ENCODE measurements at places on chromosomes 5 and 9.

DNA sequence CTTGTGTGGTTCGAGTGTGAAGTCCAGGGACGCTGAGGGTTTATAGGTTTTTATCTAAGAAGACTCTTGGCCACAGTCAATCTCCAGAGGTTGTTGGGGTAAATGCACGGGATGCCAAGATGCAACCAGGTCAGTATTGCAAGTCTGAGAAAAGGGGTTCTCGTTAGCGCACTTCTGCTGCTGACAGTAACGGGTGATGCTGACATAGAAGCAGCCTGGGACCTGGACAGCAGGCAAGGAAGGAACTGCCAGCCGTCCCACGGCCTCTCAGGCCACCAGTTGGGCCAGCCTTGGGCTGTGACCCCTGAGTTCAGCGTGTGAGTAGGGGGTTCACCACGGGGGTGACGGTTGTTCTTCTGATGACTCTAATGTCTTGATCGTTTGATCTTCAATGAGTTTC lies 39.0 kb downstream of the TENT4A start:
- DNase-seq = no peak

GRCh38 chr5:67179697-67180361 lies 16.8 kb downstream of the CD180 start:
- no peak for DNase-seq

GRCh38 chr9:91037511-91038482 lies 236.2 kb downstream of the SYK start:
- DNase-seq = no peak

GRCh38 chr9:110940951-110941557 lies 97.2 kb downstream of the LPAR1 start:
- no peak for DNase-seq

DNA sequence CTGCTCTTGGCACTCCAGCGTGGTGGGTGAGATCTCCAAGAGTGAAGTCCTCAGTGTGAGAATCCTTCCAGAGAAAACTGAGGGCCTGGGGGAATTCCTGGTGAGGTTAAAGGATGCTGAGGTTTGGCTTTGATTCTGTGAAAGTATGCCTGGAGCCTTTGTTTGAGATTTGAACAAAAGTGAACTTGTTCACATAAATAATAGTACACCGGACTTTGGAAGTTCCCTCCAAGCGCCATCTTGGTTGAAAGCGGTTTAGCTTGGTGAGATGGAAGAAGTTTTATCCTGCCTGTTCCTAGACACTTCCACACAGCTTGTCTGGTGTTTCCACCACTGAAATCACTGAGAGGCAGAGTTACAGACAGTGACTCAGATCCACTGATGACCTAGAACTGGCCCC lies 286.4 kb downstream of the NTRK2 start:
- DNase-seq = no peak

- DNase-seq = no peak
Measured at GRCh38 chr9:17117372-17117771, 17.5 kb upstream of the CNTLN start.

DNA sequence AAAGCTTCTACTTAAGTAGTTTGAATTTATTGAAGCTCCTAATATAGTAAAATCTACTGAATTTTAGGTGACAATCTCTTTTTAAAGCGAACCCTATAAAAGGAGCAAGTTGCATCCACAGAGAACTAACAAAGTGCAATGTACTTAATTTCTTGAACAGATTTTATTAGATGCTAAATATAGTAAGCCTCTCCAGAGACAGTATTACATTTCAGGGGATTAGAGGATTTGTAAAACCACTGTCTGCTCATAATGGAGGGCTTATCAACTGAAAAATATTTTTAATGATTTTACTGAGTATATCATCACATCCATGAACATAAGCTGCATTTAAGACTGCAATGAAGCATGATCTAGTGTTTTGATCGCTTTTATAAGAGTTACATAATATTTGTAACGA lies 230.0 kb upstream of the EFNA5 start:
- DNase-seq = no peak

- no peak for DNase-seq
Measured at GRCh38 chr9:38380230-38380871, 12.2 kb upstream of the ALDH1B1 start.

DNA sequence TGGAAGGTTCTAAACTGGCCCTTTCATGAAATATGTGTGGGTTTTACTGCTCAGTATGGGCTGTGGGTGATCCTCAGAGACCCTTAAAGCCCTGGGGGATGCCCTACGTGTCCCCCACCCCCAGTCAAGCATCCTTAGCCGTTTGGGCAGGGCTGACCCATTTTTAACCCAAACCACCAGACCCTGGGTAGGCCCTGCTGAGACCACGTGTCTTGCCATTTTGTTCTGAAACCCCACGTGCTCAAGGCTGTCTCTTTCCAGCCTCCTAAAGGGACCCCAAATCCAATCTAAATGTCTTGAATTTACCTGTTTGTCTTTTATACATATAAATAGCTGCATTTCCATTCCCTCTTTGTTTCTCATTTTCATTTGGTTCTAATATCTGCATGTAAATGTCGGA lies 94.9 kb downstream of the PAX5 start:
- DNase-seq = no peak

GRCh38 chr9:121156263-121156731 lies 45.4 kb downstream of the RAB14 start:
- DNase-seq = no peak

- no peak for DNase-seq
Measured at GRCh38 chr5:133265720-133266526, 214.1 kb downstream of the HSPA4 start.

GRCh38 chr9:32832346-32832745 lies 49.0 kb downstream of the TMEM215 start:
- DNase-seq = no peak

- DNase-seq = no peak
Measured at GRCh38 chr5:140673187-140673976, at the start of gene DND1. TSS of gene DND1 (minus strand) at chr5:140673576. CDS start at chr5:140673542, 34 bp downstream.

DNA sequence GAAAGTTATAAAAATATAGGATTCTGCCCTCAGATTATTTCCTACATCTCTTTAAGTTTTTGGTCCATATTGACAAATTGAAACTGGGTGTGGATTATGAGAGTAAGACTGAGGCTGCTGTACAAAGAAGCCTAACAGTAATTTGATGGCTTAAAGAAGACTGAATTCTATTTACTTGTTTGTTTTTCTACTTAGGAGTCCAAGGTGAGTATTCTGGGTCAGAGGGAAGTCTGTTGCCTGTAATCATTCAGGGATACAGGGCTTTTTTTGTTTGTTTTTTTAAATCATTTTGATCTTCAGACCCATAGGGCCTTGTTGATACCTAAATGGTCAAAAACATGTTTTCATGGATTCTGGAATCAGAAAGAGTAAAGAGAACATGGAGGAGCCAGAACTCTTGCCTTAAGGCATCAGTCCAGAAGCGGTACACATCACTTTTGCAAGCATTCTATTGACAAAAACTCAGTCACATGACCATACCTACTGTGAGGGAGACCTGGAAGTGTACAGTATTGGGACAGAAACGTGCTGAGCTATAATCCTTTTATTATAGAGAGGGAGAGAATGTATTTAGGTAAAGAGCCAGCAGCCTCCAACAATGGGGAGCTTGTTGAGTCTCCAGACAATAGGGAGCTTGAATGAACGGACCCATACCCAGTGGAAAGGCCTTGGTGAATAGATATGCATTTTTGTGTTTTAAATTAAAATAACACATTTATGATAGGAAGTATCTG lies 102.7 kb downstream of the LRRC70 start:
- DNase-seq = no peak

DNA sequence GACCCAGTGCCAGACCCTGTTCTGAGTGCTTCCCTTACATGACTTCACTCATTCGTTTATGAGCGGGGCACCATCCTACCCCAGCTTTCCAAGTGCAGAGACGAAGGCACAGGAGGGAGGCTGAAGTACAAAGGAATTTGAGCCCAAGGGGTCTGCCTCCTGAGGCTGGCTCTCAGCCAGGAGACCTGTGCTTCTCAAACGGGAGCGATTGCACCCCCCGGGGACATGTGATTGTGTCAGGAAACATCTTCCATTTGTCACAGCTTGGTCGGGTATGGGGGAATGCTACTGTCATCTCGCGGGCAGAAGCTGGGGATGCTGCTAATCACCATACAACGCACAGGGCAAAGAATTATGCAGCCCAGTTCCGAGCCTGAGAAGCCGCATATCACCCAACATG lies 23.9 kb downstream of the ADCY2 start:
- no peak for DNase-seq

DNA sequence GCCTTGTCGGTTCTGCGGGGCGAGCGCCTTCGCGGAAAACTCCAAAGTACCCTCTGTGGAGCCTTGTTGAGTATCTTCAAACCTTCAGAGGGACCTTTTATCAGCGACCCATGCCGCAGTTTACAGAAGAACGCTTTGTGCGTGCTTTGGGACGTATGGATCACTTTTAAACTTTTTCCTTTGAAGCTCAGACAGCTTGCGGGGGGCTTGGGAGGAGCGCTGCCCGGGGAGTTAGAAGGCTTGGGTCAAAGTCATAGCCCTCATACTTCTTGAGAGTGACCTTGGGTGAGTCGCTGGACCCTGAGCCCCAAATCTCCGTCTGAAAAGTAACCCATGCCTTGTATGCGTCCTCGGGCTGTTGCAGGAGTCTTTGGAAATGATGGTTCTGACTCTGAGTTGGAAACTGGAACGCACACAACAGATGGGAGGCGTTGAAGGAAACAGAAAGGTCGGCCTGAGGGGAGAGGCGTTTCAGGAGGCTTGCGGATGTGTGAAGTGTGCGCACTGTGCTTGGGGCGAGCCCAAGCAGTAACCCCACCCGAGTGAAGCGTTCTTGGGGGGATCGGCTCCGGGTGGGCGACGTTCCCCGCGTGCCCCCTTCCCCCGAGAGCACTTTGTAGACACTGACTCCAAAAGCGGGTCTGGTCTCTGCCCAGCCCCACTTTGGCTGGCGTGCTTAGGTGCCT lies 661 bp upstream of the SLC25A51 start:
- no peak for DNase-seq

DNA sequence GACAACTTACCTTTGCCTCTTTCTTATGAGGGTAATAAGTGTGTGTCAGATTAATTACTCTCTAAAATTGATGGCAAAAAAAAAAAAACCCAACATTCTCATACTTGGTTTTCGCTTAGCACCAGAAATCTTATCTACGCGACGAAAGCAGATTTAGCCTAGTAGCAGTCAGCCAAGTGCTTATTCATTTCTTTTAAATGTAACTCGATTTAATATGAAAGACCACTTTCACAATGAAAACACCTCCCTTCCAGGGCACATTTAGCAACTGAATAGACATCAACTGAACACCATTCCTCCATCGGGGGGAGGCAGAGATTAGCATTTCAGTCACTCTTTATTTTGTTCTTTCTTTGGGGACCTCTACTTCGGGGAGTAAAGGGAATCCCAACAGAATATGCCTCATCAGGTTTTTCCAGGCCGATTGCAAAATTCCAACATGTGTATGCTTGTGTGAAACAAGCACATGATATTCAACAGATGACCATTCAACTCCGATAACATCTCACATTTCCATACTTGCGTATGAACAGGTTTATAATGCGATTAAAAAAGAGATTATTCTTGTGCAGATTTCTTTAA lies 124.1 kb upstream of the RETREG1 start:
- no peak for DNase-seq

DNA sequence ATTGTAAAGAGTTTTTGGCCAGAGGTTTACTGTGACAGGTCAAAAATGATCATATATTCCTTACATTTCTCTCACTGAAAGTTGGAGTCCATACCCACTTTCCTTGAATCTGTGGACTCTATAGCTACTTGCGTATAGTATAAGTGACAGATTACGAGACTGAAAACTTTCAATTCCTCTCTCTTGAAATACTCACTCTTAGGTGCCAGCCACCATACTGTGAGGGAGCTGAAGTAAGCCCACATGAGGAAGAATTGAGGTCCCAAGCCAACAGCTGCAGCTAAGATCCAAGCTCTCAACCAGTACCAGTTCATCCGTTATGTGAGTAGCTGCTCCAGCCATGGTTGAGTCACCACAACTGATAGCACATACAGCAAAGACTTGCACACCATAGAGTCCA lies 128.1 kb upstream of the FAM174A start:
- DNase-seq = no peak

DNA sequence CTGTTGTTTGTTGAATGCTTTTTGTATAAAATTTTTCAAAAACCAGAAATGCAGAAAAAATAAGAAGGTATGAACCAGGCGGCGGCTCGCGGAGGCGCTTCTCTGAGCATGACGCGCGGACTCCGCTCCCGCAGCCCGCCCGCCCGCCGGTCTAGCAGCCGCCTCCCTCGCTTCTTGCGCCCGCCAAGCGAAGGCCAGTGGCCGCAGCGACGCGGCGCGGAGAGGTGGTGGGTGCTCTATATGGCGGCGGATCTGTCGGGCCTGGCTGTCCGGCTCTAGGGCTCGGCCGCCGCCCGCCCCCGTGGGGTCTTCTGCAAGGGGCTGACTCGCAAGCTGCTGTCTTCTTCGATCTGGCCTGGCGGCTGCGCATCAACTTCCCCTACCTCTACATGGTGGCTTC lies 93.8 kb downstream of the ANKRD18A start:
- DNase-seq = no peak

DNA sequence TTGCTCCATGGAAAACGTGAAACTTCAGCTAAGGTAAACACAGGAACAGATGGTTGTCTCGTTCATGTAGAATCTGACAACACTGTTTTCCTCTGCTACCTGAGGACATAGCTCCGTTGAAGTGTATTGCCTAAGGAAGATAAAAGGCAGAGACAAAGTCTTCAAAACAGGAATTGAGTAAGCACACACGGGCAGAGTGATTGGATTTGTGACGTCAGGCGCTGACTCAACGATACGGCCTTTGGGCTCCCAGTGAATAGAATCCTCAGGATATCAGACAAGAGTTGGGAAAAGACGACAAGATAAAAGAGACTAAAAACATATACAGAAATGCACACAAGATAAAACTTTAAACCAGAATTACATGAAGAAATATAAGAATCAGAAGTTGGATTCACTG lies 787.1 kb upstream of the CTNND2 start:
- DNase-seq = no peak

GRCh38 chr5:131789765-131790164 lies 7.1 kb downstream of the FNIP1 start:
- DNase-seq = no peak

DNA sequence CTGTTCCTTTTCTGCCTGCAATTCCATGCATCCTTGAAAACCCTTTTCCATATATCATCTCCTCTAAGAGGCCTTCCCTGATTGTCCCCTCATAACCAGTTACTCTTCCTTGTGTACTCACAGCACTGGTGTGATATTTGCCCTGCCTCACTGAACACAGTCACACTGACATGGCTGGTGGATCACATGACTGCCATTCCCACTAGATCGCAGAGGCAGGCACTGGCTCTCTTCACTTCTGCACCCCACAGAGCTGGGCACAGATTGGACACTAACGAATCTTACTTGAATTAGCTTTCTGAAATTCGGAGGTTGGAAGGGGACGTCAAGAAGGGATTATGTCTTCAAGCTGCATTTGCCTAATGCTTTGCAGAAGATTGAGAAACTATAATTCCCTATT lies 208.0 kb downstream of the PAPPA start:
- no peak for DNase-seq

DNA sequence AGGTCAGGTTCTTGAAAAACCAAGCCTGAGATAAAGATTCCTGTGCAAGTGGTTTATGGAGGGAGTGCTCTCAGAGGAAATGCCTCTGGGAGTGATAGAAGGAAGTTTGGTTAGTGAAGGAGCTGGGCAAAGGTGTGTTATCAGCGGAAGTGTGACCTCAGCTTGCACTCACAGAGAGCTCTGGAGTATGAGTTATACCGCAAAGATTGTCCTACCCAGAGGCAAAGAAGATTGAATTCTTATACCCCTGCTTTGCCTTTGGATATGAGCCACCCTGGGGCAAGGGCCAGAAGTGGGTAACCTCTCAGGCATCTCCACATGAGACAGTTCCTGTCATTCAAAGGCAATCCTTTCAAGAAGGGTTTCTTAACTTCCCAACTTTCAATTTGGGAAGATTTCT lies 145.6 kb downstream of the MUSK start:
- no peak for DNase-seq
